ENCODE measurements at places on chromosomes 4 and X.

DNA sequence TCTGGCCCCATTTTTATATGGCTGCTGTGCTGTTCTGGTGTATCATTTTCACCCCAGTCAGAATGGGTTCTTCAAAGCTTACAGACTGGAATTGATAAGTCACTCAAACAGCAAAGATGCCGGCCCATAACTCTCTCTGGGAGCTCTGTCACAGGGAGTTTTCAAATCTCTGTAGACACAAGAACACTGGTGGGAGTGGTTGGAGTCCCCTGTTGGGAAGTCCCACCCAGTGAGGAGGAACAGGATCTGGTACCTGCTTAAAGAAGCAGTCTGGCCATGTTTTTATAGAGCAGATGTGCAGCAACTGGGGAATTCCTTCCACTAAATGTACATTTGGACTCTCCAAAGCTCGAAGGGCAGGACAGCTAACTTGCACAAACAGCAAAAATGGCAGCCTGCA lies 69.3 kb upstream of the UGT2B7 start:
- no peak for DNase-seq

DNA sequence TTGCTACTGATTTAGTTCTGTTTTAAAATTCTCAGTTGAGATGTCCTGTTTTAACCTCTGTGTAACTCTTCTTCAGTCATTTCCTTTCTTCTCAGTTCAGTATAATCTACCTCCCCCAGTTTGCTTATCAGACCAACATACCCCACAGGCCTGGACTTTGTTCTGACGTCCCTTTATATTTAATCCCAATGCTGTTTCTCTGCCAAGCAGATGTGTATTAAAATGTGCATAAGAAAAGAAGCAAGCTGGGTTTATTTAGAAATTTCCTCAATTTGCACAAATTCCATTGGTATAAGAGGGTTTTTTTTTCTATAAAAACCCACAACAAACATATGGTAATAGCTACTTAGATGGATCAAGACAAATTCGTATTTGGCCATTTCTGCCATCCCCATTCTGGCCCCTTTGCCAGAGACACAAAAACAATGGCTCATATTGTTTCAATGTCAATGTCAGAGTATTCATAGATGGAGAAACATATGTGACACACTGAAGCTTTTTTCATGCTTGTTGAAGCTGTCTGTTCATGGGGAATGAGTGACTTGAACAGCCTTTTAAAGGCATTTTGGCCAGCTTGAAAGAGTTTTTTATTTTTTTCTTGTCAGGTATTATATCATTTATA lies 24.5 kb downstream of the HCCS start:
- DNase-seq, result no peak

DNA sequence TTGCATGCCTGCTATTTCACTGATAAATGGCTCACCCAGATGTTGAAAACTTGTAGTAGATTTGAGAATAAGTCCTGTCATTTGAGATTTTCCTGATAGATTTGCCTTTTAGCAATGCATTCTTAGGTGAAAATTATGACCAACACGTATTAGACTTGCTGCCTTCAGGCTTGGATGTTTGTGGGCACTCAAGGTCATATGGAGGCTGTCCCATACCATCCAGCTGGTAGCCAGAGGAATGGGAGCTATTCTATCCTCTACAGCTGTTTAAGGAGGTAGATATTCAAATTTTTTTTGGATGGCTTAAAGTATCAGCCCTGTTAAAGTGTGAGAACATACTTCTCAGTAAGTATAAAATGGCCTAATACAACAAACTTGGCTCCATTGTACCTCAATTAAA lies 34.7 kb downstream of the RTL3 start:
- DNase-seq, result no peak

DNA sequence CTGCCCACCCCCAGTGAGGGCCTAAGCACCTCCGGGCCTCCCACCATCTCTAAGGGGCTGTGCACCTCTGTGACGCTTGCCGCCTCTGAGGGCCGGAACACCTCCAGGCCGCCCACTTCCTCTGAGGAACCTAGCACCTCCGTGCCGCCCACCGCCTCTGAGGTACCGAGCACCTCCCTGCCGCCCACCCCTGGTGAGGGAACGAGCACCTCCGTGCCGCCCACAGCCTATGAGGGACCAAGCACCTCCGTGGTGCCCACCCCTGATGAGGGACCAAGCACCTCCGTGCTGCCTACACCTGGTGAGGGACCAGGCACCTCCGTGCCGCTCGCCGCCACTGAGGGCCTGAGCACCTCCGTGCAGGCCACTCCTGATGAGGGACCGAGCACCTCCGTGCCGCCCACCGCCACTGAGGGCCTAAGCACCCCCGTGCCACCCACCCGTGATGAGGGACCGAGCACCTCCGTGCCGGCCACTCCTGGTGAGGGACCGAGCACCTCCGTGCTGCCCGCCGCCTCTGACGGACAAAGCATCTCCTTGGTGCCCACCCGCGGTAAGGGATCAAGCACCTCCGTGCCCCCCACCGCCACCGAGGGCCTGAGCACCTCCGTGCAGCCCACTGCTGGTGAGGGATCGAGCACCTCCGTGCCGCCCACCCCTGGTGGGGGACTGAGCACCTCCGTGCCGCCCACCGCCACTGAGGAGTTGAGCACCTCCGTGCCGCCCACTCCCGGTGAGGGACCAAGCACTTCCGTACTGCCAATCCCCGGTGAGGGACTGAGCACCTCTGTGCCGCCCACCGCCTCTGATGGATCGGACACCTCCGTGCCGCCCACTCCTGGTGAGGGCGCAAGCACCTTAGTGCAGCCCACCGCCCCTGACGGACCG lies 977 bp downstream of the MAGEE1 start:
- DNase-seq, result no peak

DNA sequence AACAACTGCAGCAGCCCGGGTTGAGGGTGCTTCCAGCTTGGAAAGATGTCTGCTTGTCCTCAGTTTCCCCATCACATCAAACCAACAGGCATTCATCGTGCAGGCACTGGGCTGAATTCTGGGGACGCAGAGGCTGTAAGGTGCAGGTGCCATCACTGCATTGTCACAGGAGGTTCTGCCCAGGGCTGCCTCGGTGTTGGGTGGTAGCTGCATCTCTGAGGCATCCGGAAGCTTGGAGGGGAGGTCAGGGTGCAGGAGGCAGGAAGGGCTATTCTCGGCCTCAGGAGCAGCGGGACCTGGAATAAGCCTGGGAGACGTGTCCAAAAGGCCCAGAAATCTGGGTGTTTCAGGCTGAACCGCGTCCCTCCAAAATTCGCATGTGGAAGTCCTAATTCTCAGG lies 134.6 kb downstream of the HMX1 start:
- no peak for DNase-seq

GRCh38 chr4:182215148-182215547 lies 28.1 kb upstream of the TENM3 start:
- no peak for DNase-seq

- DNase-seq, result no peak
Measured at GRCh38 chr4:151324124-151324751, 1.2 kb downstream of the SH3D19 start.

GRCh38 chr4:15719506-15719905 lies 16.6 kb downstream of the BST1 start:
- no peak for DNase-seq

GRCh38 chrX:56343219-56343618 lies 111.1 kb downstream of the KLF8 start:
- no peak for DNase-seq

DNA sequence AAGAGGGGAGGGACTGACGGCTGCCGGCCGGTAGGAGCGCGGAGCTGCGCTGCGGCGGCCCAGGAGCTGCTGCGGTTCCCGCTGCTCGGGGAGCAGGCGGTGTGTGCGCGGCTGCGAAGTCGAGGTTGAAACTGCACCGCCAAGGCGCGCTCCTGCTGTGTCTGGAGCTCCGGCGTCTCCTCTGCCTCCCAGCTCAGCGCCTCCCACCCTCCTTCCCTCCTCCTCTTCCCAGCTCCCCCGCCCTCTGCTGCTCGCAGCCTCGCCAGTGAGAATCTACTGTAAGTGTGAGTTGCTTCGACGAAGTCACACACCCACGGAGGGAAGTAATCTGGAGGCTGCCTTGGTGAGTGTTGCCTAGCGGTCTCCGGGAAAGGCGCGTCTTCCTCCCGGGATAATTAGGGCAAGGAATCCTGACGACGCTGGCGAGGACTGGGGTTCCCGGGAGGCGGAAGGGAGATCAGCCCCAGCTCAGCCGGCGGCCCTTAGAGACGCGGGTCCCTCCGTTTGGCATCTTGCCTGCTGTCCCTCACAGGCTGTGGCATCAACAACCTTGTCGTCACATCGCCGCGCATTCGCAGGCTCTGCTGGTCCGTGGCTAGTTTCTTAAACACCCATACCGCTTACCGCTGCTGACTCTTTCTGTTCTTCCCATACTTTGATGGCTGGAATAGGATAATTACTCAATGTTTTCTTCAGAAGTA lies at the start of gene EPHA5:
Gene EPHA5, minus strand, starts transcription at position 159 of the 701 bp plus-strand sequence. CDS start 747 bp downstream, outside the sequence.
- DNase-seq, result no peak

- no peak for DNase-seq
Measured at GRCh38 chrX:110477593-110478228, 119.1 kb downstream of the RTL9 start.

- no peak for DNase-seq
Measured at GRCh38 chrX:24243188-24243587, 70.7 kb downstream of the SUPT20HL2 start.

DNA sequence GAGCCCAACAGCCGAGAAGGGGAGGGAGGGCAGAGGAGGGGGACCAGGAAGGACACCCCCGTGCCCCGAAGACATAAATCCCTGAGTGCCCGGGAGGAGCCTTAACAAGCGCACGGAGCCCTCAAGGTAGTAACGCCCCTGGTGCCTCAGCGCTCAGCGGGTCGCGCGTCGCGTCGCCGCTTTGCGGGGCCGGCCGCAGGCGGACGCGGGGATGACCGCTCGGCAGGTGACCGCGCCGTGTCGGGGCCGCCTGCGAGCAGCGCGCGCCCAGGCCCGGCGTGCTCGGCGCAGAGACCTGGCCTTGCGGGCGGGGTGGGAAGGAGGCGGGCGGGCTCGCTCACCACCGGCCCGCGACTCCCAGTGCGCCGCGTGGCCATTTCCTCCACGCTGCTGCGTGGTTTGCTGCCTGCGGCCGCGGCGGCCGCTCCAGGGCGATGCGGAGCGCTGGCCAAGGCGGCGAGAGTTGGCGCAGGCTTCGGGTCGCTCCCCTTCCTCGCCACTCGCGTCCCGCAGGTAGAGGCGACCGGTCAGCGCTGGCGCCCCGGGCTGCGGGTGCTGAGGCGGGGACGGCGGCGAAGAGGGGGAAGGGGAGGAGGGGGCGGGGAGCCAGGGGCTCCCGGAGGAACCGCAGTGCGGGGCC lies 632 bp downstream of the CCSER1 start:
- DNase-seq, result no peak

Data from NCI-H2107 (cell line).